Stimulated activated CD4-positive, alpha-beta T cell treated with anti-CD3 and anti-CD28 coated beads, Interleukin-1b, Interleukin-23, amount 100 ng/mL, for 48 hours (primary cell): ENCODE measurements at places on chromosomes 3 and 15.

DNA sequence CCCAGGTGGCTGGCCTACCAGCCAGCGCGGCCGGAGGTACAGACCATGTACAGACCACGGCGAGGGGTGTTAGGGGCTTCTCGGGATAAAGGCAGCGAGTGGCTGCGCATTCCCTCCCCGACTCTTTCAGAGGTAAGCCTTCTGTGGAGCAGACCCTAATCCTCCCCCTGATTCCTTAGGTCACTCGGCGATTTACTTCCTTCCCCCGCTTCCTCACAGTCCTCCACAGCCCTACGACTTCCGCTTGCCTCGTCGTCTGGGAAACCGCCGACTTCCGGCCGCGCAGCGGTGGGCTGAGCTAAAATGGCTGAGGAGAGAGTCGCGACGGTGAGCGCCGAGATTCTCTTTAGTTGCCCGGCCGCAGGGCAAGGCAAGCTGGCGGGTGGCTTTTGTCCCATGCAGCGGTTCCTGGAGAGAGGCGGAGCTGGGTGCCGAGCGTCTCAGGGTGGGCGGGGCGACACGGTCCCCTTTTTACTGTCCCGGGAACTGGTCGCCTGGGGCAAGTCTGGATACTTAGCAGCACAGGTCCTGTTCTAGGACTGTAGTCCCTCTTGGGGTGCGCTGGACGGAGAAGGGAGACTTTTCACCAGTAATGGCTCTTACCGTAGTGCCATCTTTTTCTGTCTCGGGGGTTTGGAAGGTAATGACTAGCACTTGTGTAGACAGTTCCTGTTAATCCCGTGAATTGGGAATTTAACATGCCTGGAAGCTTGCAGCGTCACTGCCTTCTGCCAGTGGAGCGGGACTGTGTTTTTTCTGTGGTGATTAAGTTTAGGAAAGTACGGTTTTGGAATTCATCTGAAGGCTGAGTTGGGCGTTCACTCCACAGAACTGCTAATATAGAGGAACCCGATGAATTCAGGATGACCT is at the start of the genes BBS4 and HIGD2B:
BBS4 (plus strand) TSS at position 283 of the 870 bp plus-strand sequence; CDS start at position 304, 21 bp downstream.
HIGD2B (minus strand) TSS at position 258 of the 870 bp plus-strand sequence. CDS start 9,808 bp downstream, outside the sequence.
- DNase-seq, result peak; percentile 89

DNA sequence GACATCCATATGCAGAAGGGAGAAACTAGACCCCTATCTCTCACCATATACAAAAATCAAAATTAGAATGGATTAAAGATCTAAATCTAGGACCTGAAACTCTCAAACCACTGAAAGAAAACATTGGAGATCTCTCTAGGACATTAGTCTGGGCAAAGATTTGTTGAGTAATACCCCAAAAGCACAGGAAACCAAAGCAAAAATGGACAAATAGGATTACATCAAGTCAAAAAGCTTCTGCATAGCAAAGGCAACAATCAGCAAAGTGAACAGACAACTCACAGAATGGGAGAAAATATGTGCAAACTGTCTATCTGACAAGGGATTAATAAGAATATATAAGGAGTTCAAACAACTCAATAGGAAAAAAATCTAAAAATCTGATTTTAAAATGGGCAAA is 54.8 kb downstream of the MYO9A start:
- no peak for DNase-seq

- no peak for DNase-seq
Measured at GRCh38 chr3:127394984-127395662, 107.3 kb upstream of the PRR20G start.

- DNase-seq, result no peak
Measured at GRCh38 chr15:94666553-94666952, 435.2 kb downstream of the MCTP2 start.

- DNase-seq, result no peak
Measured at GRCh38 chr3:100766069-100766468, 56.8 kb downstream of the TFG start.

- DNase-seq, result no peak
Measured at GRCh38 chr15:27983496-27983895, 115.6 kb downstream of the OCA2 start.

DNA sequence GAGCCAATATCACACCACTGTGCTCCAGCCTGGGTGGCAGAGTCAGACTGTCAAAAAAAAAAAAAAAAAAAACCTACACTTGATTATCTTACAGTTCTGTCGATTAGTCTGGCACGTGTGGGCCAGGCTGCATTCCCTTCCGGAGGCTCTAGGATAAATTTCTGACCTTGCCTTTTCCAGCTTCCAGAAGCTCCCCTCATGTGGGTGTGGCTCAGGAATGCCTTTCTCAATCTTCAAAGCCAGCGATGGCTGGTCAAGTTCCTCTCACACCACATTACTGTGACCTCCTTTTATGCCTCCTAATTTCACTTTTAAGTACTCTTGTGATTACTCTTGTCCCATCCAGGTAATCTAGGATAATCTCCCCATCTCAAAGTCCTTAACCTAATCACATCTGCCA is 58.2 kb upstream of the DUT start:
- no peak for DNase-seq

- no peak for DNase-seq
Measured at GRCh38 chr15:98321896-98322295, 326.4 kb upstream of the IGF1R start.

GRCh38 chr15:51223771-51224229 is 114.6 kb downstream of the CYP19A1 start:
- DNase-seq, result no peak

- DNase-seq, result no peak
Measured at GRCh38 chr3:176663837-176664831, 533.1 kb downstream of the TBL1XR1 start.

GRCh38 chr3:127487196-127487595 is 103.3 kb downstream of the TPRA1 start:
- DNase-seq, result no peak

GRCh38 chr3:14298442-14298841 is 104.0 kb upstream of the SLC6A6 start:
- DNase-seq, result no peak

GRCh38 chr3:133153382-133153781 is 115.2 kb downstream of the TMEM108 start:
- DNase-seq, result no peak

DNA sequence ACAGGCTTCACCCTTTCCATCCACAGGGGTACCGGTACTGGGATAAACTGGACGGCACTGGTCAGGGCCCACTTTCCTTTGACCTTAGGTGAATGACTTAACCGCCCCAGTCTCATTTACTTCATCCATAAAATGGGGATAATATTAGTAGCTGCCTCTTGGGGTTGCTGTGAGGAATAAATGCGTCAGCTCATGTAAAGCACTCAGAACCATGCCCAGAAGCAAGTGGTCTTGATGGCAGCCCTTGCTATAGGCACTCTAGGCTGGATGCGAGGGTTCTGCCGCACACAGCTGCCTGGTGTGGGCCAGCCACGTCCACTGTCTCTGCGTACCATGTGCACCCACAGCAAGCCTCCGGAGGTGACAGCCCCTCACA is 32.2 kb upstream of the FBLN2 start:
- no peak for DNase-seq

DNA sequence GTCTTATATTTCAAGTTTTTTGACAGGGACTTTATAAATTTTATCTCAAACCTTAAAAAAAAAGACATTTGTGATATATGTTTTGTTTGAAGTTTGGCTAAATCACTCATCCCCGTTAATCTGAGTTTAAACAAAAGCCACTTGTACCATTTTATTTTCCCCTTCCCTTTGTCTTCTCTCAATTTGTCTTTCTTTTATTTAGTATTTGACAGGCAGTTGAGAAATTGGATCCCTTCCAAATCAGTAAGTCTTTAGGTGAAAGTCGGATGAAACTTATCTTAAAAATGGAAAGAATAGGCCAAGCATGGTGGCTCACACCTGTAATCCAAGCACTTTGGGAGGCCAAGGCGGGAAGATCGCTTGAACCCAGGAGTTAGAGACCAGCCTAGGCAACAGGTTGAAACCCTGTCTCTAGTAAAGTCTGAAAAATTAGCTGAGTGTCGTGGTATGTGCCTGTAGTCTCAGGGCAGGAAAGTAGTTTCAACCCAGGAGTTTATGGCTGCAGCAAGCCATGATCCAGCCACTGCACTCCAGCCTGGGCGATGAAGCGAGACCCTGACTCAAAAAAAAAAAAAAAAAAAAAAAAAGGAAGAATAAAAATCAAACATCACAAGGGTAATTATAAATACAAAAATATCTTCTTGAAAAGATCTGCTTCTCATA is 394.6 kb upstream of the TPM1 start:
- DNase-seq, result no peak

GRCh38 chr3:37861620-37862041 is at the start of gene CTDSPL:
TSS of gene CTDSPL (plus strand) at chr3:37861880. CDS start at chr3:37862200, 320 bp downstream.
- no peak for DNase-seq

GRCh38 chr3:138875754-138876664 is 41.3 kb upstream of the PIK3CB start:
- DNase-seq, result no peak

GRCh38 chr3:127734754-127735473 is 62.2 kb downstream of the ABTB1 start:
- DNase-seq, result no peak

GRCh38 chr3:19920401-19921080 is 13.5 kb downstream of the EFHB start:
- DNase-seq, result no peak

GRCh38 chr15:77350792-77351191 is 69.1 kb downstream of the PEAK1 start:
- no peak for DNase-seq

- DNase-seq, result no peak
Measured at GRCh38 chr3:183212096-183212495, 41.0 kb upstream of the B3GNT5 start.

- no peak for DNase-seq
Measured at GRCh38 chr3:183980403-183980802, 37.3 kb downstream of the ABCC5 start.

GRCh38 chr3:11055496-11055895 is 62.9 kb downstream of the SLC6A1 start:
- DNase-seq, result no peak

- DNase-seq, result no peak
Measured at GRCh38 chr3:16063603-16064002, 110.9 kb upstream of the GALNT15 start.

GRCh38 chr3:16392065-16392464 is 121.4 kb downstream of the RFTN1 start:
- no peak for DNase-seq

GRCh38 chr15:50883903-50884302 is 24.6 kb upstream of the AP4E1 start:
- DNase-seq, result no peak

DNA sequence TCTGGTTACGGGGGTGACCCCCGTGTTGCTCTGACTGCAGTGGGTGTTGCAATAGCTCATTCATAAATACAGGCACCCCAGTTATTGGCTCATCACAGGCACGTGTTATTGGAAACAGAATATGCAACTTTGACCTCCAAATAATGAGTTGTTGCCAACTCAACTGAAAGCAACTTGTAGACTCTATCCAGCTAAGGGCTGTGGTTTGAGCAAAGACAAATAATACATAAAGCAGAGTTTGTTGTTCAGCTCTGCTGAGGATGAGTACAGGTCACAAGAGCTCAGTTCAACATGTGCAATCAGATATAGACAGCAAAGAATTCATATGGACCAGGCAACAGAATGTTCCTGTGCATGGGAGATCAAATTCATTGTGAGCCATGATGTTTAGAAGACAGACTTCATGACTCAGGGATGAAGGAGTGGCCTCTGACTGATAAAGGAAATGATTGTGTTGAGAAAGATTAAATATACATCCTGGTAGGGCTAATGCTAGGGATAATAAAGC is 87.6 kb upstream of the LRIG1 start:
- DNase-seq, result no peak

- DNase-seq, result no peak
Measured at GRCh38 chr3:157132936-157133335, 27.0 kb downstream of the CCNL1 start.

DNA sequence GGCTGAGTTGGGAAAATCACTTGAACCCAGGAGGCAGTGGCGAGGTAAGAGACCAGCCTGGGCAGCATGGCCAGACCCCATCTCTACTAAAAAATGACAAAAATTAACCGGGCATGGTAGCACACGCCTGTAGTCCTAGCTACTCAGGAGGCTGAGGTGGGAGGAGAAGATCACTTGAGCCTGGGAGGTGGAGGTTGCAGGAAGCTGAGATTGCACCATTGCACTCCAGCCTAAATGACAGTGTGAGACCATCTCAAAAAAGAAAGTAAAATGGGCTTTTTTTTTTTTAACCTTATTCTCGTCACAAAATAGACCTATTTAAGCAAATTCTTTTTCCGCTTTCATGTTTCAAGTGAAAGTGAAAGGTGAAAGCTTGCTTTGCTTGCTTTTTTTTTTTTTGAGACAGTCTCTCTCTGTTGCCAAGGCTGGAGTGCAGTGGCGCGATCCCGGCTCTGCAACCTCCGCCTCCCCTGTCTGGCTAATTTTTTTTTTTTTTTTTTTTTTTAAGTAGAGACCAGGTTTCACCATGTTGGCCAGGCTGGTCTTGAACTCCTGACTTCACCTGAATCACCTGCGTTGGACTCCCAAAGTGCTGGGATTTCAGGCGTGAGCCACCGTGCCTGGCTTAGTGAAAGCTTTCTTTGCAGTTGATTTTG is 3.6 kb downstream of the PDIA3 start:
- DNase-seq, result peak; percentile 56

- DNase-seq, result no peak
Measured at GRCh38 chr15:43471975-43472374, 21.0 kb downstream of the TP53BP1 start.

GRCh38 chr15:40243126-40243810 is 4.4 kb downstream of the PAK6 start:
- no peak for DNase-seq

- DNase-seq, result no peak
Measured at GRCh38 chr3:156038869-156039268, 81.5 kb upstream of the KCNAB1 start.

DNA sequence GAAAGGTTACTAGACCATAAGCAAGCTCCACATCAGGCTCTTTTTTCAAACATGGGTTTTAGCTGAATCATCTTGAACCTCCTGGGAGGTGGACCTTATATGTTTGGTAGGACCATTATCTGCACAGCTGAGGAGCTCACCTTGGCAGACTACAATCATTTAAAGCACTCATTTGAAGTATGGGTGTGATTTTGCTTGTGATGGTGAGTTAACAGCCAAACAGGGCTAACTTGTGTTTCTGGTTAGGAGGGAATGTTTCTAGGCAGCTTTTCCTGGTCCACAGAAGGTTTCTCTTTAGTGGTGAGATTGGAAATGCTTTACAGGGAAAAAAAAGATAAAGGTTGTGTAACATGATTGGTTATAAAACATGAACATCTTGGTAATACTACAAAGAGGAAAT is 61.8 kb downstream of the ARHGEF26 start:
- DNase-seq, result no peak

DNA sequence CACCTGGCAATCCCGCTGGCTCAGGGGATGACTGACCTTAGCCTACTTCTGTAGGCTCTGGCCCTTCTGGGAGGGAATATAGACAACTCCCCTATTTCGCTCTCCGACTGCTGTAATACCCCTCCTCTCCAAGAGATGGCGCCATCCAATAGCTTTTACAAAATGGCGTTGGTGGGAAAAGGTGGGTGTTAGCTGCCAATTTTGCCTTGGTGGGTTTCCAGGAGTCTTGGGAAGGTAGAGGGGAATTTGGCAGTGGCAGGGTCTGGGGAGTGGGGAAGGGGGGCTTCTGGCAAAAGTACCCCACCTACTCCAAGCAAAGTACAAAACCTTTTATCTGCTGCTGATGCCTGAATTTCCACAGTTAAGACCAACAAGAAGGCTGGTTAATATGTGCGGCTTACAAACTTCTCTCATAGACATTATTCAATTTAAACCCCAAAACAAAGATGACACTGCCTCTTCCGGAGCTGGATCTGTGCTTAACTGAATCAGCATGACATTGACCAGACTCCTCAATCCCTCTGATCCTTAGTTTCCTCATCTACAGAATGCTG is 62.1 kb downstream of the RASGRF1 start:
- peak; percentile 17 for DNase-seq
